HuH-7.5 (cell line): ENCODE measurements at places on chromosomes 3 and 15.

DNA sequence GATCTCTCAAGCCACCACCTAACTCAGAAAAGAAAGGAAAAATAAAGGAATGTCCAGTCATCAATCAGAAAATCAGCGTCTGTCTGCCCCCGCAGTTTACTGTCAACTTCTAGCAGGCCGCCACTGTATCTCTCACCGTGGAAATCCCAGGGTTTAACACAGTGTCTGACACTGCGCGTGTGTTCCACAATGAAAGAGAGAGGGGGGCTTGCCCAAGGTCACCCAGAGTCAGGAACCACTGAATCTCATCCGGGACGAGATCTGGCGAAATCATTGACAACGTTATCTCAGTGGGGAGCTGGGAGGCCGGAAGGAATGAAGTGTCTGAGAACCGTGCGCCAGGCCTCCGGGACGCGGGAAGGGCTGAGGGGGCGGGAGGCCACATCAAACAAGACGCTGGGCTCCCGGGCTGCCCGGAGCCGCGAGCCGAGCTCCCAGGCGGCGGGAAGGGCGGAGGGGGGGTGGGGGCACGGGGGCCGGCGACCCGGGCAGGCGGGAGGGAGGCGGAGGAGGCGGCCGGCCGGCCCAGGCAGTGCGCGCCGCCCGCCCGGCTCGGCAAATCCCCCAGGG lies 2.2 kb upstream of the HES1 start:
- DNase-seq, result no peak

- DNase-seq, result no peak
These were observed 62.2 kb downstream of the VGLL4 start for GRCh38 chr3:11581237-11582190.

GRCh38 chr15:95459273-95459672 lies 871.2 kb upstream of the NR2F2 start:
- DNase-seq, result no peak

GRCh38 chr3:189961522-189962161 lies 159.1 kb downstream of the P3H2 start:
- DNase-seq, result peak; percentile 44

DNA sequence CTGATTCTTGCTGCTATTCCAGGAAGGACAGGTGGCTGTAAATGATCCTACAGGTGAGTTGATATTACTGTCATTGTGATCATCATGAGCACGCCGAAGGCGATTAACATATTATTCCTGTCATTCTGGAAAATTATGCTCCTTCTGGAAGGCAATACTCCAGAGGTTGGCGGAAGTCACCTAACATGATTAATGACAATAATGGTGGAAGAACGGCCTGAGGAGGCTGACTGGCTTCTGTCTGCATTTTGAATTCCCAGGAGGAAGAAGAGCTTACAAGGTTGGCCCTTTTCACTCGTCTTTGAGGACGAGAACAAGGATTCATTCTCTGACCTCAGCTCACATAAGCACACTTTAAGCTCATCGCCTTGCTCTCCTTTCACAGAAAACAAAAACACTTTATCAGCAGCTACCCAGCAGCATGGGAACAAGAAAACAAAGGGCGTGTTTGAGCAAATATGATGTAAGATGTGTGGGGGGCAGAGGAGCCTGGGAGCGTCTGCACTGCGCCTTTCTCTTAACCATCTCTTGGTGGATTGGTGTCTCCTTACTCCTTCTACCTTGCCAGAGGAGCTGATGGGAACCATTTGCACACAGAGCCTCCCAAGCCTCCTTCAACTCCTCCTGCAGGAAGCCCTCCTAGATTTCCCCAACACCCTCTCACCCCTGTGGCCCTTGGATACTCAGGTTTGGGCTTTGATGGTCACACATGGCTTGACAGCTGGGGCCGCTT lies 23.0 kb downstream of the ACSBG1 start:
- DNase-seq, result no peak

DNA sequence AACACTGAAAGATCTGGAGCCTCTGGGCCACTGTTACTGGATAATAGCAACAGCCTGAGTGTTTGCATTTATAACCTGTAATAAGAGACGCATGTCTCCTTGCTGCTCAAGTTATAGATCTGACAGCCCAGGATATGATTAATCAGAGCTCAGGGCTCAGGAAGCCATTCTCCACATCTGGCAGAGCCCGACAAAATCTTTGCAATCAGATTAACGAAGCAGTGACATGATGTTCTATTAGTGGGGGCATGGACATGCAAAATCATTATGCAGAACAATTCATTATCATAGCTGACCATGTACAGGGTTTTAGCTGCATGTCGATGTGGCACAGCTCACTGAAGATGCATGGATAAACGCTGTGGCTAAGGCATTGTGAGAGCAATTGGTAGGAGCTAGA lies 730.3 kb downstream of the ZNF385D start:
- no peak for DNase-seq

DNA sequence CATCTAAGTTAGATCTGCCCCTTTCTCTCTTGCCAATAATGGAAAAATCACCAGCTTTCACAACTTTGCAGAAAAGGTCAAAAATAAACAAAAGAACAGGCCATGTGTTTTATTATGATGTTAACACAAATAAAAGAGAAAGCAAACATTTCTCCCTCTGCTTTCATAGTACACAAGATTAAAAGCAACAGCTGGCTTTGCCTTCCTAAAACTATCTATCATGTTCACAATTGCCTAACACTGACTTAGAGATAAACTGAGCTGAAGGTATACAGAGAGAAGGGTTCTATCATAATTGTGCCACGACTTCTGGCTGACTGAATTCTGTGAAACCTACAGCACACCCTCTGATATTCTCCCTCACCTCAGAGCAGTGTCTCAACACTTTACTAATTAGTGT lies 29.4 kb downstream of the AADAC start:
- DNase-seq, result no peak

DNA sequence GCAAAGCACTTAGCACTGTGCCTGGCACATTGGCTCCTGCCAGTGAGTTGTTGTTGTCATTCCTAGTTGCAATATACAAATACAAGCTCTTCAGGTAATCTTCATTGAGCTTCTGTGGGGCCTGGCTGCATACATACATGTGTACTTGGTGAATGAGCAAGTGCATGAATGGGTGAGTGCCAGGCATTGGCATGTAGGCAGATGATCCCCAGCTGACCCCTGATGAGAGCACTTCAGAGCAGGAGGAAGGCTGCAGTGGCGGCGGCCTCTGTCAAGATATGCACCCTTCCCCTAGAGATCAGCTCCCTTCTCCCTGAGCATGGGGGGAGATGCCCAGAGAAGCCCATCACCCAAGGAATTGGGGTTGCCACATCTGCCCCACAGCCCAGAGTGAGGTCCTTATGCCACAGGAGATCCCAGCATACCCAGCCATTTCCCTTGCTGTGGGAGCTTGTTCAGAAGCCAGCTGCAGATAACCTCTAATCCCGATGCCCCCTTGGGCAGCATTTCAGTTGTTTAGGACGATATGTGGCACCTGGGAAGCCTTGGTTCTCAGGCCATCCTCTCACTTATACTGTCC lies 8.8 kb downstream of the CACNA2D3 start:
- no peak for DNase-seq

DNA sequence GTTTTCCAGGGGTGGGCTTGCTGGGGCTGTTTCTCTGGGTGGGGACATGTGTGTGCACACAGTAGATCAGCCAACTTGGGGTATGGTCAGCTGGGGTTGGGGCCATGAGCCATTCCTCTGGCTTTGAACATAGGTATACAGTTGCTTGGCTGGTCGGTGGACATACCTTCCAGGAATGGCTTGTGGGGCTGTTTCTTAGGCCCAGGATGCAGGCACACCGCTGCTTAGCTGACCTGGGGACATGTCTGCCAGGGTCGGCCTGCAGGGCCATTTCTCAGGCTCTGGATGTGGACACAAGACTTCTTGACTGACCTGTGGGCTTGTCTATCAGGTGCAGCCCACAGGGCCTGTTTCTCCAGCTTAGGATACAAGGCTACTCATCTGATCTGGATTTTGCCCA lies 130.6 kb downstream of the DOCK3 start:
- no peak for DNase-seq

DNA sequence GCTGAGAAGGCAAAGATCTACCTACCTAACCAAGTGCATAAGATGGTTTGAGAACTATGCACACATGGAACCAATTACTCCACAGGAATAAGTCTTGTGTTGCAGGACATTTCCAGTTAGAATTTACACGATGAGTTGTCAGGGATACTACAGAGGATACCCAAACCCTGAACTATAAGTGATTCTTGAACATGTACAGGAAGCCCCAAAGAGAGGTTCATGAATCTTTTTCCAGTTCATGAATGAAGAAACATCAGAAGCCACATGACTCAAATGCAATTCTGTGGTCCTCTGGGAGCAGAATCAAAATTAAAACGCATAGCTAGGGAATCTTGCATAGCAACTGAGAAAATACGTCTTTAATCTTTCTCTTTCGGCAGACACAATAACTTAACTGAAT lies 114.1 kb upstream of the LMCD1 start:
- no peak for DNase-seq

GRCh38 chr3:169083163-169083562 lies 580.3 kb downstream of the MECOM start:
- no peak for DNase-seq

DNA sequence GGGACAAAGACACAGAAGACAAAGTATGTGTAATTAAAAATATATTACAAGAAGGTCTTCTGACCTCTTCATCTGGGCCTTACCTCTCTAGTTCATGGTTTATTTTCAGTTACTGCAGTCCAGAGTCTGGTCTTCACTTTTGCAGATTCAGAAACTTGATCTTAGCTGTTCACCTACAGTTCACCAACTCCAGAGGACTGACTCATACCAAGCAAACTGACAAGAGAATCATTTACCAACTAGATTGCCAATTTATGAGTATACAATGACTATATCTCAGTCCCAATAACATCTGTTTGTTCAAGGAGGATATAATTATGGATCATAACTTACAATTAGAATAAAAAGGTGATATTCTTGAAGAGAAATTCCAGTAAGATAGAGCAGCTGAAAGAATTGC lies 9.0 kb downstream of the P2RY1 start:
- no peak for DNase-seq

DNA sequence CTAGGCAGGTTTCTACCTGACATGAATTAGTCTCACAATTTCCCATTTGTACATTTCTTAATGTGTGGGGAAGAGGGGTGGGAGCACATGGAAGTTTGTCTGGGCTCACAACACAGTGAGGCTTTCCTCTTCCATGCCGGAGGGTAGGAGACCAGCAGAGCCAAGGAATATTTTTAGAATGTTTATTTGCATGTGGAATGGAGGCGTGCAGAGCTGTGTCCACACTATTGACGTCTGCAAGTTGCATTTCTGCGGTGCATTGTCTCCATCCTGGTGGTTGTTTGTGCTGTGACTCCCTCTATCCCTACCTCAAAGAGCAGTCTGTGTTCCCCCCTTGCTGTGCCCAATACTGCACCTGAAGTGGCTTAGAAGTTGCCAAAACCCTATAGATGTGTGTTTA lies 103.1 kb upstream of the LRTM1 start:
- no peak for DNase-seq

DNA sequence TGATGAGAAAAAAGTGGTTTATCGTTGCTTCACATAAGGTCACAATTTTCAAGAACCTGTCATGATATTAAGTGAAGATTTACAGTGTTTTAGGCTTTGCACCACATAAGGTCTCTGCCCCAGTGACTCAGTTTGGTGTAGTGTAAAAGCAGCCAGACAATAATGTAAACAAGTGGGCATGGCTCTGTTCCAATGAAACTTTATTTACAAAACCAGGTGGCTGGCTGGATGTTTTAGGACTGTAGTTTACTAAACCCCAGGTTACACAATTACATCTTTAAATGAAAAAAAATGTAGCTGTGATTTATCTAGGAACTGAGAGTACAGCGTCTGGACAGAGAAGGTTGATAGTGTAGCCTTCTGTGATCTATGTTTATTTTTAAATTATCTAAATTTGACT lies 9.7 kb upstream of the FBXL22 start:
- no peak for DNase-seq

- DNase-seq, result no peak
These were observed 12.2 kb downstream of the MUC20 start for GRCh38 chr3:195732940-195733339.

DNA sequence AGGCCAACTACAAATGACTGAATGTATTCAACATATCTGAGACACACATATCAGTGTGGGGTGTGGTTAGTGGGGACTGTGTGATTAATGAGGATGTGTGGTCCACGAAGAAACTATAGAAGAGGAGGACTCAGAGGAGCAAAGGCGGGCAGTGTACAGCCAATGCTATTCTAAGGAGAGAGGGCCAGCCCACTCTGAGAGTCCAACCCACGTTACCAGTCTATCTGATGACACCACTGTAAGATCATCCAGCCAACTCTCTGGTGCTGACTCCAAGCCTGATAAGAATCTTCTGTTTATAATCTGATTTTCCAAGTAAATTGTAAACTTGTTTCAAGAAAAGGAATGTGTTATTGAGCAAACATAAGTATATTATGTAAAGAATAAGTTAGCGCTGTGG lies 47.2 kb downstream of the MCF2L2 start:
- DNase-seq, result no peak
